ENCODE measurements at places on chromosomes 1 and 21. TPM values are rescaled to one million over a fixed set of nuclear protein-coding genes. Genes with fewer than 3 reads are reported as not detected.

Gene BARHL2
- not detected for total RNA-seq

Gene OLFM3
- total RNA-seq, result not detected

Gene TESK2
- 4.3 TPM for total RNA-seq

Gene SLC25A34
- 1.9 TPM for total RNA-seq

Gene SKI
- 58.0 TPM for total RNA-seq

Gene KRTAP24-1
- total RNA-seq, result not detected

Gene PSMD4
- 178 TPM for total RNA-seq

Gene TNFRSF14
- 173 TPM for total RNA-seq

Gene ALPL
- not detected for total RNA-seq

Gene FLG2
- 0.03 TPM for total RNA-seq

Gene SLC35F3
- total RNA-seq, result 10.7 TPM

Gene S100A16
- total RNA-seq, result not detected

Gene S100A1
- total RNA-seq, result not detected

Gene LENEP
- 1.2 TPM for total RNA-seq

Data from activated CD4-positive, alpha-beta memory T cell treated with anti-CD3 and anti-CD28 coated beads, Interleukin-2, amount 10 ng/mL, durations not matched to agents 7 days and 5 days (primary cell).